T-helper 2 cell treated with Interferon-gamma antibody and Interleukin-4, amounts not matched to agents 5 μg/mL and 100 μg/mL, for 36 hours (primary cell): ENCODE measurements at places on chromosomes 12 and 14.
A peak's percentile ranks its signal among the peaks of the same experiment; 100 is the strongest.

GRCh38 chr12:113955109-113955970, 10.8 kb downstream of the RBM19 start:
- H3K27ac ChIP-seq: no peak overlapping the region
- peaks cover 38% of the 10 kb centered on the region for H3K36me3 ChIP-seq
- H3K4me1 ChIP-seq: no peaks in the 10 kb centered on the region
- no peaks in the 10 kb centered on the region for H3K27me3 ChIP-seq
- no peak for DNase-seq

GRCh38 chr14:51095854-51096823, 1.2 kb upstream of the TRIM9 start:
- peak; percentile 4 for DNase-seq
- no peak overlapping the region for H3K27ac ChIP-seq
- peaks cover 15% of the 10 kb centered on the region for H3K4me1 ChIP-seq

- H3K27ac ChIP-seq: no peak overlapping the region
- no peak overlapping the region for H3K4me3 ChIP-seq
- H3K27me3 ChIP-seq: no peaks in the 10 kb centered on the region
These were observed 498.9 kb downstream of the DIO2 start for GRCh38 chr14:79712302-79712950.

DNA sequence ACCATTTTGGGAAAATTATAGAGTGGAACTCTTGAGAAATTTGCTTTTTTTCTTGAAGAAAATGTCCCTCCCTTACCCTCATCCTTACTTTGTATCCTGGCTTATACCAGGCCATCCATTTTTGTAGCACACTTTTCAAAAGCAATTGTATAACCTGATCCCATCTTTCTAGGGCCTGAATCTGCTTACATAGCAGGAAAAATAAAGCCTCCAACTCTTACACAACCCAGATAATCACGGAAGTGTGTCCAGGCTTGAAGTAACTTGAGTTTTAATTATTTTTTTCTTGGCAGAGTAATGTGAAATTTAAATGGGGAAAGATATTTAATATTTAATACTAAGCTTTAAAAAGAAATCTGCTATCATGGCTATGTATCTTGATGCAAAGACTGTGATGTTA, 23.0 kb downstream of the SERPINA3 start:
- H3K36me3 ChIP-seq: no peaks in the 10 kb centered on the region
- no peak for DNase-seq
- no peak overlapping the region for H3K4me3 ChIP-seq
- no peak overlapping the region for H3K27ac ChIP-seq

GRCh38 chr14:99055816-99056215, 216.2 kb downstream of the BCL11B start:
- H3K4me3 ChIP-seq: no peak overlapping the region
- peak; percentile 6 for DNase-seq
- H3K4me1 ChIP-seq: peaks cover 6% of the 10 kb centered on the region
- H3K27ac ChIP-seq: no peak overlapping the region
- peaks cover 4% of the 10 kb centered on the region for H3K36me3 ChIP-seq

GRCh38 chr12:5881666-5882065, 63.4 kb downstream of the ANO2 start:
- H3K27me3 ChIP-seq: peaks cover 12% of the 10 kb centered on the region
- H3K27ac ChIP-seq: no peak overlapping the region
- H3K4me1 ChIP-seq: no peaks in the 10 kb centered on the region
- DNase-seq: no peak
- no peak overlapping the region for H3K4me3 ChIP-seq

GRCh38 chr12:131487388-131488124, 223.3 kb upstream of the SFSWAP start:
- no peaks in the 10 kb centered on the region for H3K27me3 ChIP-seq
- no peaks in the 10 kb centered on the region for H3K36me3 ChIP-seq
- H3K4me1 ChIP-seq: peaks cover 5% of the 10 kb centered on the region
- DNase-seq: no peak

DNA sequence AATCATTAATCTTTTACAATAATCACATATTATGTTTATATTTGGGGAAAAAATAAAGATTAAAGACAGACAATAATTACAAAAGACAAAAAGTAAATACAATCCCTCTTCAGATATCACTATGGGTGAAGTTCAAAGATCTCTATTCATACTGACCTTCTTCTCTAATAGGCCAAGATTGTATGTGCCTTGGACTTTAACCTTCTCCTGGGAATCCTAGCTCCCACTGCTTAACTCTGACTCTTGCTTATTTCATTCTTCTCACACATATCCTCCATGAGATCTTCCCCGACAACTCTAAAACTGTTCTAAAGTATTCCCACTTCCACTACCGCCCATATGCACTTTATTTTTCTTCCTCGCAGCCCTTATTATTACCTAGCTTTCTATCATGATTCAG, 83.8 kb downstream of the EEA1 start:
- H3K4me3 ChIP-seq: no peak overlapping the region
- peaks cover 16% of the 10 kb centered on the region for H3K36me3 ChIP-seq
- H3K4me1 ChIP-seq: no peaks in the 10 kb centered on the region
- no peaks in the 10 kb centered on the region for H3K27me3 ChIP-seq
- DNase-seq: no peak

DNA sequence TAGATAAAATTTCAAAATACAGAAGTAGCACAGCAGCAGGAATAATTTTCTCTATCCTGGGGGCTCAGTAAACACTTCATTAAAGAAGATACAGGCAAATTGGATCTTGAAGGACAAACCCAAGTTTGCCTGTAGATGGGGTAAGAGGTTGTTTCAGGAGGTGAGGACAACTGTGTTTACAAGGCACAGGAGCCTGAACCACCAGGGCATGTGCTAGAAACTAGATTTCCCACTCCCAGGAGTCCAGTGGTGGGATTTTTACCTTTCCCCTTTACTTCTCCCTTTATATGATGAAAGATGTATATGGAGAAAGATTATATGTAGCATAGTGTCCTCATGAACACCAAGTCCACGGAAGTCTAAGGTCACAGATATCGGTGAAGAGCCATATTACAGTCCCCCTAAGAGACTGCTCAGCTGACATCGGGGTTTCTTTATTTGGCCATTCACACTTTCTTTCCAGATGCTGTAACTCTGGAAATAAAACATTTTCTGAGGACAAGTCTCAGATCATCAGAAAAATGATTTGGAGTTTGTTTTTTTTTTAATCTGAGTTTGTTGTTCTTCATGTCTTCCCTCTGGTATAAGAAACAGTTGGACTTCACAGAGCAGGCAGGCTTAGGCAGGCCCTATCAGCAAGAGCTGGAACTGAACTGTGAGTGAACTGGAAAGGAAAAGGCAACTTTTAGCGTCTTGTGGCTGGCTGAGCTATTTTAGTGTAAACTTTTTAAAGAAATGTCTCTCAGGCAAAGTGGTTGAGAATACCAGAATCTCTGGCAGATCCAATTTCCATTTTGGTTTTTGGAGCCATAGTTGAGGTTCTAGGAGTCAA, 8.0 kb upstream of the EVL start:
- H3K4me1 ChIP-seq: peaks cover 58% of the 10 kb centered on the region
- peak overlapping the region; percentile 71 for H3K27ac ChIP-seq
- H3K27me3 ChIP-seq: no peaks in the 10 kb centered on the region
- no peak for DNase-seq

GRCh38 chr14:72518809-72519377, 375.0 kb downstream of the DPF3 start:
- peak overlapping the region; percentile 79 for H3K4me3 ChIP-seq
- DNase-seq: peak; percentile 71
- H3K27ac ChIP-seq: peak overlapping the region; percentile 97
- H3K27me3 ChIP-seq: peaks cover 34% of the 10 kb centered on the region
- H3K36me3 ChIP-seq: peaks cover 21% of the 10 kb centered on the region
- peaks cover 63% of the 10 kb centered on the region for H3K4me1 ChIP-seq

DNA sequence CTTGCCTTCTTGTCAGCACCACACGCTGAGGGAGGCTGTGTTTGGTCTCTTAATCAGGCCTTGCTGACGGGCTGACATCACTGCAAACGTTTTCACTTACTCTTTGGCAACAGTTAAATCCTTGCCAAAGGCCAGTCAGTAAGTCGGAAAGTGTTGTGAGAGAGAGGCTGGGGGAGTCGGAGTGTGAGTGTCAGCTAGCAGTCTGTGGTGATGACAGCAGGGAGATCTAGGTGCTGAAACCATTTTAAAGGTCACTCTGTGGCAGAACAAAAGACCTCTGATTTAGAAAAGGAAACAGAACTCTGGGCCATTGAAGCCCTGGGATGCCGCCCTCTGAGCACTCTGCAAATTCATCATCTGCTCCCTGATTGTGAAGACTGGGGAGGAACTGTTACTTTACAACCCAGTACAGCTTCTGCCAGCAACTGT, 143.5 kb downstream of the PAX9 start:
- no peaks in the 10 kb centered on the region for H3K36me3 ChIP-seq
- H3K27me3 ChIP-seq: no peaks in the 10 kb centered on the region
- H3K4me1 ChIP-seq: no peaks in the 10 kb centered on the region
- H3K27ac ChIP-seq: no peak overlapping the region
- DNase-seq: no peak

GRCh38 chr14:94377866-94378470, 10.4 kb downstream of the SERPINA1 start:
- no peaks in the 10 kb centered on the region for H3K27me3 ChIP-seq
- no peak overlapping the region for H3K27ac ChIP-seq
- DNase-seq: no peak
- no peaks in the 10 kb centered on the region for H3K36me3 ChIP-seq
- no peak overlapping the region for H3K4me3 ChIP-seq

DNA sequence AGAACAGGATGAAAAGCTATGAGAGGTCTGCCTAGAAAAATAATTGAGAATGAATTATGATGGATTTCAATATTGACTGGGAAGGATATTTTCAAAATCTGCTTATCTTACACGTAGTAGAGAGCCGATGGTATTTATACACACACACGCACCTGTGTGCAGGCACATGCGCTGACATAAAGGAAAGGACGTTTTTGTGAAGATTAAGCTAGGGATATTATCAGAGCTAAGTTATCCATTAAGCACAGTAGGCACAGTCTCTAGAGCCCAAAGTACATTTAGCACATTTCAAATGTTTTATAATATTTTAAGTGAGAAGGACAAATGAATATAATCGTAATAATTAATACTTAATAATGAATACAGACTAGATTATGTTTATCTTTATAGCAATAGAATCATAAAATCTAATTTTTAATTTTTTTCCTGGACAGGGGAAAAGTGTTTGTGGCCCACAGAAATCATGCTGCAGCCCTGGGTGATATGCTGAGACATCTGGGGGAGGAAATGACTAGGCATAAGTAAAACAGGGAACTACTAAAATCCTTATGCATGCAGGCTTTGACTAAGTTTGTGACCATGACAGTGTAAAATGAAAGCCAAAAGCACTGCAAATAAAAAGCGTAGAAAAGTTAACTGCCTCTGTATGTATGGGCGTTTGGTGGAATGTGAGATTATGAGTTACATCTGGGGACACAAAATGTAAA, 146.1 kb downstream of the KITLG start:
- no peaks in the 10 kb centered on the region for H3K27me3 ChIP-seq
- no peak overlapping the region for H3K27ac ChIP-seq
- no peak overlapping the region for H3K4me3 ChIP-seq
- no peak for DNase-seq
- peaks cover 6% of the 10 kb centered on the region for H3K4me1 ChIP-seq

DNA sequence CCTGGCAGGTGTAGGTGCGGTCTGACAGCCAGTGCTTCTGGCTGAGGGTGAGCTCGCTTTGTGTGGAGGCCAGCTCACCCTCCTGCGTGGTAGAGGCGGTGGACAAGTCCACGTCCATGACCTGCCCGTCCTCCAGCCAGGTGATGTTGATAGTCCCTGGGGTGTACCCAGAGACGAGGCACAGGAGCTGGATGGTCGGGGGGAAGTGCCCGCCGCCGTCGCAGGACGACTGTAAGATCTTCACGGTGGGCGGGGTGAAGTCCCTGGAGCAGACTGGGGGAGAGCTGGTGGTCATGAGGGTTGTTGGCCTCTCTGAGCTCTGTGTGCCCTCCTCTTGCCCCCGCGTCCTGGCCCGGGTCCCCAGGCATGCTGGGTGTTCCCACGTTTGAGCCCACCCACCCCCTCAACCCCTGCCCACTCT, 74.6 kb downstream of the TMEM121 start:
- H3K27me3 ChIP-seq: no peaks in the 10 kb centered on the region
- no peak for DNase-seq
- no peaks in the 10 kb centered on the region for H3K36me3 ChIP-seq
- no peak overlapping the region for H3K27ac ChIP-seq

DNA sequence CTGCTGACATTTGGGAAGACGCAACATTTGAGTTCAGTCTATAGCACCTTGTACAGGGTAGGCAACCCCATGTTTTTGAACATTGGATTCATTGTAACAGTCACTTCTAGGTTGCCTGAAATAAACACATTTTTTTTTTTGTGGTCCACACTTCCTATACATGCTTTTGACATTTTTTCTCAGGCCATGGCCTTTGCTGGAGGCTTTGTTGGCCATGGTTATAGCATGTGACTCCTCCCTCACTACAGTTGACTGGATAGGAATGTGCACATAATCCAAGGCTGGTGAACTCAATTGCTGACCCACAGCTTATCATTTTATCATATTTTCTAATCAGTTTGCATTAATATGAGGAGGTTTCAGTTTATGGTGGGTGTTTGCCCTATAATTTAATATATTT, 60.6 kb downstream of the TMEM117 start:
- H3K27ac ChIP-seq: no peak overlapping the region
- no peak overlapping the region for H3K4me3 ChIP-seq
- no peaks in the 10 kb centered on the region for H3K36me3 ChIP-seq
- no peaks in the 10 kb centered on the region for H3K27me3 ChIP-seq
- no peak for DNase-seq

DNA sequence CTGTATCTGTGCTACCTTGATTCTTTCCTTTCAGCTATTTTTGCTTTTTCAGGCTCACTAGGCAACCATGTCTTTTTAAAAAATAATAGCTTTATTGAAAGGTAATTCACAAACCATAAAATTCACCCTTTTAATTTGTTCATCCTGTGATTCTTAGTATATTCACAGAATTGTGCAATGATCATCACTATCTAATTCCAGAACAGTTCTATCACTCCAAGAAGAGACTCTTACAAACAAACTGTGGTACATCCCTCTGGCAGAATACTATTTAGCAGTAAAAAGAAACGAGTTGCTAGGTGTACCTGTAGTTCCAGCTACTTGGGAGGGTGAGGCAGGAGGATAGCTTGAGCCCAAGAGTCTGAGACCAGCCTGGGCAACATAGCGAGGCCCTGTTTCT, 14.8 kb downstream of the CREBL2 start:
- no peaks in the 10 kb centered on the region for H3K27me3 ChIP-seq
- no peak overlapping the region for H3K27ac ChIP-seq
- peaks cover 45% of the 10 kb centered on the region for H3K4me1 ChIP-seq
- no peak for DNase-seq

GRCh38 chr14:53062856-53063255, 90.3 kb downstream of the DDHD1 start:
- no peaks in the 10 kb centered on the region for H3K27me3 ChIP-seq
- no peak overlapping the region for H3K4me3 ChIP-seq
- H3K4me1 ChIP-seq: peaks cover 5% of the 10 kb centered on the region
- H3K27ac ChIP-seq: no peak overlapping the region
- peaks cover 29% of the 10 kb centered on the region for H3K36me3 ChIP-seq

GRCh38 chr12:27013611-27014084, 536 bp downstream of the TM7SF3 start:
- peak overlapping the region; percentile 95 for H3K27ac ChIP-seq
- peaks cover 55% of the 10 kb centered on the region for H3K4me1 ChIP-seq
- H3K4me3 ChIP-seq: peak overlapping the region; percentile 93
- DNase-seq: no peak

- no peak for DNase-seq
- H3K27ac ChIP-seq: no peak overlapping the region
- peaks cover 2% of the 10 kb centered on the region for H3K36me3 ChIP-seq
- H3K4me3 ChIP-seq: no peak overlapping the region
These were observed 91.9 kb upstream of the MUCL1 start for GRCh38 chr12:54762390-54762789.

- peaks cover 49% of the 10 kb centered on the region for H3K27me3 ChIP-seq
- H3K36me3 ChIP-seq: no peaks in the 10 kb centered on the region
- no peak for DNase-seq
- no peak overlapping the region for H3K27ac ChIP-seq
These were observed 405.6 kb downstream of the TMEM121 start for GRCh38 chr14:105931808-105932483.
